ENCODE measurements at places on chromosomes 1 and 21.

GRCh38 chr1:68120136-68120791 lies 69.8 kb upstream of the DIRAS3 start:
- DNase-seq, result no peak

DNA sequence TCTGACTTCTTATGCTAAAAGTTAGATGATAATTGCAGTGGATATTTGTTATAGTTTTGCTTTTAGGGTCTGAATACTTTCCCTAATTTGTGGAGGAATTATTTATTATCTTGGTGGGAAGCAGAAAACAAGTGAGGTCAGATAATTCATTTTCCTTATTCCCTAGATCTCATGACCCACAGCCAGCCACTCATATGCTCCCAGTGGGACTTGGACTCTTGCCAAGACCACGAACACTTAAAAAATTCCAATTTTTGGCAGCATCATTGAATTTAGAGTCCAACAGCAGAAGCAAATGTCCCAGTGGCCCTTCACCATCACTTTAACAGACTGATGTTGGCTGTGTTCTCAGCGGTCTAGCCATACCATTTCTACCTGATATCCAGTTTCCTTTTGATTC lies 204.2 kb downstream of the HMCN1 start:
- no peak for DNase-seq

GRCh38 chr1:60833173-60833572 lies 249.2 kb upstream of the NFIA start:
- no peak for DNase-seq

DNA sequence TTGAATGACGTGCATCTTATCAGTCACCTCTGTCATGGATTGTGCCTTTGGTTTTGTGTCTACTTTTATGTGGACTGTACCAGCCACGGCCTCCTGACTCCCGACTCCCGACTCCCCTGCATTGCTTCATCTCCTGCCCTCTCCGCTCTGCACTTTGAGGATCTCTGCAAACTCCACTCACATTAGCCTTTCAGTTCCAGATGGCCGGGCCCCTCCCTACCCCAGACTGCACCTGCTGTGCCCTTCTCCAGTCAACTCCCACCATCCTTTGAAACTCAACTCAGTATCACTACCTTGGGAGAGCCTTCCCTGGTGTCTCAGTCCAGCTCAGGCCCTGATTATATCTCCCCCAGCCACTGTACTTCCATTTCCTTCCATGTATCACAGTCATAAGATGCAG lies 71.4 kb downstream of the MDM4 start:
- no peak for DNase-seq

DNA sequence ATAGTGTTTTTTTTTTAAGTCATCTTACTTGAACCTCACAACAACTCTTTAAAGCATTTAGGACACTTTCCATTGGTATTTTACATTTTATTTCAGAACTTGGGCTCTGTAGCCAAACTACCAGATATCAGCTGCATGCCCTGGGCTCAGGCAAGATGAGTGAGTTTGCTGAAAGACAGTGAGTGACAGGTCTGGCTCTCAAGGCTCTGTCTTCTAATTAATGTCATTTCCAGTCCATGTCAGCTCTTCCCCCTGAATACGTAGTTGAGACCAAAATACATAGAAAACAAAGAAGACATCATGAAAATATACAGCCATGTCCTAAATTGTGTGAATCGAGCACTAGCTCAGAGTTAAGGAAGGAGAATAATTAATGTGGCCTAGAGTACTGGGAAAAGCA lies 39.7 kb downstream of the PRRX1 start:
- DNase-seq, result no peak

DNA sequence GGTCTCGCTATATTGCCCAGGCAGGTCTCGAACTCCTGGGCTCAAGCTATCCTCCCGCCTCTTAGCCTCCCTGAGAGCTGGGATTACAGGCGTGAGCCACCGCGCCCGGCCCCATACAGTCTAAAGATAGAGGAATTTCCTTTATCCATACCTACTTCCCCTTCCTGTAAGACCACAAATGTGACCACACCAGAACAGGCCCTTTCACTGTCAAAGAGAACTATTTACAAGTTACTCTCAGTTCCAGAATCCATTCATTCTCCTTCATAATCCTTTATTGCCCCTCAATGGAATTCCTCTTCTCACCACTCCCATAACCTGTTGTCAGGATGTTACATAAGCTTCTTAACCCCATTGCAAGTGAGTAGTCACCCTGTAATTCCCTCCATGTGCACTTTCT lies 26.3 kb upstream of the SLC5A9 start:
- no peak for DNase-seq

DNA sequence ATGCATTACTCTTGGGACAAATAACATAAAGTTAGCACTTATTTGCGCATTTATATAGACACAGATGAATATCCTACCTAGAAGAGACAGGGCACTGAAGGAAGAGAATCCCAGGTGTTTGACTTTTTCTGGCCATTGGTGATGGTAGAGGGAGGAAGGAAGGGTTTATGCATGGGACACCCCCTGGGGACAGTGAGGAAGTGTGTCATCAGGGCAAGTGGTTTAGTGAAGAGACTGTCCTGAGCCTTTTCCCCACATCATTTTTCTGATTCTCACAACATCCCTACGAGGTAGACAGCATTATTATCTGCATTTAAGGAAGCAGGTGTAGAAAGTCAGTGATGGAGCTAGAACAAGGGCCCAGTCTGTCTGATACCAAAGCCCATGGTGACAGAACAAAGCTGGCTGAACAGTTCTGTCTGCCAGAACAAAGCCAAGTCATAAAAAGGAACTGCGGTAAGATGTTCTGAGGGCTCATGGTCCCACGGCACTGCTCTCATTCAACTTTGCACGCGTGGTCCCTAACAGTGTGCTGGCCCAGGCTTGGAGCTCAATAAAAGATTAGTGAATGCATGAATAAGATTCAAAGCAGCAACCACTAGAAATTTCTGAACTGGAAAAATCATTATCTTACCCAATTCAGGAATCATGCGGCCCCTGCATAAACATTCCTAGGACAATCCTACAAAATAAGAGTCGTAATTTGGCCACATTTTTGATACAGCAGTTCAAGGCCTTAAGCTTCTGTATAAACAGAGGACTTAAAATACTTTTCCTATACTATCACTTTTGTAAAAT lies 12.2 kb upstream of the CDC42BPA start:
- no peak for DNase-seq

DNA sequence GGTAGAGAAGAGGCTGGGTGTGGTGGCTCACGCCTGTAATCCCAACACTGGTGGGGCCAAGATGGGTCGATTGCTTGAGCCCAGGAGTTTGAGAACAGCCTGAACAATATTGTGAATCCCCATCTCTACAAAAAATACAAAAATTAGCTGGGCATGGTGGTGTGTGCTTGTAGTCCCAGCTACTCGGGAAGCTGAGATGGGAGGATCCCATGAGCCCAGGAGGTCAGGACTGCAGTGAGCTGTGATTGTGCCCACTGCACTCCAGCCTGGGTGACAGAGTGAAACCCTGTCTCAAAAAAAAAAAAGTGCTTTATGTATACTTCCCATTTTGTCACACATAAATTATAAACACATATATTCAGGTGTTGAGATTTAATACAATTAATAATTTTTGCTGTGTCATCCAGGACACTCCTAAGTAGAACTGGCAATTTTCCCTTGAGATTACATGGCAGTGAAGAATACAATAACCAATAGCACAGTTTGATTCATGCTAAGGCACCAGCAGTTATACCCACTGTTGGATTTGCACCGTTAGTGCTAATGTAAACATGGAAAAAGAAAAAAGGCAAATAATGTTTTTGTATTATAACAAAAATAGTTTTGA lies 15.5 kb downstream of the GABPB2 start:
- DNase-seq, result no peak

DNA sequence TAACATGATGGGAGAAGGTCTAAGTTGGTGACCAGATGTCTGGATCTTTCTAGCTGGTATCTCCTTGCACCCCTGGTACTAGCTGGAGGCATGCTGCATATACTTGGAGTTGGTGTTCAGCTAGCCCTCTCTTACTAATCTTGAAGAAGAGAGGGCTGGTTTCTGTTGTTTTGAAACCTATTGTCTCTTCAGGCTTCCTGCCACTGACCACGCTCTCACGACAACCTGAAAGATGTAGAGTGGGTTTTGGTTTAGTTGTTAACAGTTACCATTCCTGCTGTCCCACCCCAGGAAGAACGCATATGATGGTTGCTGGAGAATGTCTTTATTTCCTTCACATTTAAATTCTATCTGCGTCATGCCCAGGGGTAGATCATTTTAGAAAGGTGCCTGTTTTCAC lies 3.6 kb downstream of the MAN1C1 start:
- no peak for DNase-seq

GRCh38 chr1:233614173-233614742 lies 352 bp downstream of the KCNK1 start:
- DNase-seq, result no peak

DNA sequence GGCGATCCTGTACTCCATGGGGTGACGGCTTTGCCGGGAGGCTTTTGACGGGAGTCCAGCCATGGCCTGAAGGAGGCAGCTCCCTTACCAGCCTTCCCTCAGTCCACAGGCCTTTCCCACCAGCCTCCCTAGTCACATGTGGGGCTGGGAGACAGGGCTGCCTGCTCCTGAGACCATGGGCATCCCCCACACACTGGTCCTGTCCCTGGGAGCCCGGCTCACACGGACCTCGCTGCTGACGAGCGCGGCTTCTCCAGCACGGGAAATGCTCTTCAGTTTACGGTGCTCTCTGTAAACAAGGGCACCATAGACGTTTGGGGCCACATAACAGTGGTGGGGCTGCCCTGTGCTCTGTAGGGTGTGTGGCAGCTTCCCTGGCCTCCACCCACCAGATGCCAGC lies 104.5 kb upstream of the TMEM51 start:
- DNase-seq, result no peak

GRCh38 chr21:44021064-44021463 lies 9.0 kb downstream of the TRAPPC10 start:
- no peak for DNase-seq

- no peak for DNase-seq
Observed at GRCh38 chr1:5780324-5780716, 211.9 kb downstream of the NPHP4 start.

DNA sequence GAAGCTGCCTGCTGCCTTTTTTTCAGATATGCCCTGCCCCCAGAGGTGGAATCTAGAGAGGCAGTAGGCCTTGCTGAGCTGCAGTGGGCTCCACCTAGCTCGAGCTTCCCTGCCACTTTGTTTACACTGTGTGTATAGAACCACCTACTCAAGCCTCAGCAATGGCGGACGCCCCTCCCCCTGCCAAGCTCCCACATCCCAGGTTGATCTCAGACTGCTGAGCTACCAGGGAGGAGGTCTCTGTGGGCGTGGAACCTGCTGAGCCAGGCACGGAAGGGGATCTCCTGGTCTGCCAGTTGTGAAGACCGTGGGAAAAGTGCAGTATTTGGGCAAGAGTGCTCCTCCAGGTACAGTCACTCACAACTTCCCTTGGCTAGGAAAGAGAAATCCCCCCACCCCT lies 65.1 kb downstream of the MSH4 start:
- DNase-seq, result no peak

- no peak for DNase-seq
Observed at GRCh38 chr21:17819877-17820229, 697 bp upstream of the C21orf91 start.

GRCh38 chr1:33147997-33148314 lies 33.9 kb downstream of the TRIM62 start:
- DNase-seq, result no peak

GRCh38 chr1:216331211-216331610 lies 92.0 kb downstream of the USH2A start:
- DNase-seq, result no peak

GRCh38 chr1:17162941-17163340 lies 42.0 kb upstream of the PADI1 start:
- DNase-seq, result no peak

DNA sequence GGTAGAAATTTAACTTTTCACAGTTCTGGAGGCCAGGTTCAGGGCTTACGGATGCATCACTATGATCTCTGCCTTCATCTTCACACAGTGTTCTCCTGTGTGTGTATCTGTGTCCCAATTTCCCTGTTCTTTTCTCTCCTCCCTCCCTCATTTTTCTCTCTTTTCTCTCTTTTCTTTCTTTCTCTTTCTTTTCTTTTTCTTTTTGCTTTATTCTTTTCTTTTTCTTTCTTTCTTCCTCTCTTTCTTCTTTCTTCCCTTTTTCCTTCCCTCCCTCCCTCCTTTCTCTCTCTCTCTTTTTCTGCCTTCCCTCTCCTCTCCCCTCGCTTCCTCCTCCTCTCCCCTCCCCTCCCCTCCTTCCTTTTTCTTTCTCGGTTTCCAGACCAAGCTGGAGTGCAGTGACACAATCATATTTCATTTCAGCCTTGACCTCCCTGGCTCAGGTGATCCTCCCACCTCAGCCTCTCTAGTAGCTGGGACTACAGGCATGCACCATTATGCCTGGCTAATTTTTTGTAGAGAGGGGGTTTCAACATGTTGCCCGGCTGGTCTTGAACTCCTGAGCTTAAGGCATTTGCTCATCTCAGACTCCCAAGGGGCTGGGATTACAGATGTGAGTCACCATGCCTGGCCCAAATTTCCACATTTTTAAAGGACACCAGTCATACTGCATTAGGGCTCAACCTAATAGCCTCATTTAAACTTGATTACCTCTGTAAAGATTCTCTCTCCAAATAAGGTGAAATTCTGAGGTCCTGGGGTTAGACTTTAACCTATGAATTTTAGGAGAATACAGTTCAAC lies 115.9 kb downstream of the HUNK start:
- DNase-seq, result no peak

DNA sequence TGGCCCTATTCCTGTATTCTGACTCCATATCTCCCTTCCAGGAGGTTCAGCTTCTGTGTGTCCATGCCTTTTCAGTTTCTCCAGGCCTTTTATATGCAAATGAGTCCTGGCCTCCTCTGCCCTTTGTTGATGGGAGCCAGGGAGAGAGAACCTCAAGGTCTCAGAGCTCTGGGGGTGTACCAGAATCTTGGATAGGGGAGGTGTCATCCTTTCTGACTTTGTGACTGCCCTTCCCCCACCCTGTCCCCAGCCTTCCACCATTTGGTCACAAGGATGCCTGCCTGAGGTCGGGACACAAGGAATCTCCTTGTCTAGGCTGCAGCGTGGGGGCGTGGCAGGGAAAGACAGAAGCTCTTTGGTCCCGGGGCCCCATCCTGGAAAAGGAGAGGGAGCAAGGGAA lies 18.6 kb downstream of the LURAP1 start:
- DNase-seq, result no peak

GRCh38 chr1:156844638-156845037 lies 14.3 kb downstream of the INSRR start:
- DNase-seq, result no peak

DNA sequence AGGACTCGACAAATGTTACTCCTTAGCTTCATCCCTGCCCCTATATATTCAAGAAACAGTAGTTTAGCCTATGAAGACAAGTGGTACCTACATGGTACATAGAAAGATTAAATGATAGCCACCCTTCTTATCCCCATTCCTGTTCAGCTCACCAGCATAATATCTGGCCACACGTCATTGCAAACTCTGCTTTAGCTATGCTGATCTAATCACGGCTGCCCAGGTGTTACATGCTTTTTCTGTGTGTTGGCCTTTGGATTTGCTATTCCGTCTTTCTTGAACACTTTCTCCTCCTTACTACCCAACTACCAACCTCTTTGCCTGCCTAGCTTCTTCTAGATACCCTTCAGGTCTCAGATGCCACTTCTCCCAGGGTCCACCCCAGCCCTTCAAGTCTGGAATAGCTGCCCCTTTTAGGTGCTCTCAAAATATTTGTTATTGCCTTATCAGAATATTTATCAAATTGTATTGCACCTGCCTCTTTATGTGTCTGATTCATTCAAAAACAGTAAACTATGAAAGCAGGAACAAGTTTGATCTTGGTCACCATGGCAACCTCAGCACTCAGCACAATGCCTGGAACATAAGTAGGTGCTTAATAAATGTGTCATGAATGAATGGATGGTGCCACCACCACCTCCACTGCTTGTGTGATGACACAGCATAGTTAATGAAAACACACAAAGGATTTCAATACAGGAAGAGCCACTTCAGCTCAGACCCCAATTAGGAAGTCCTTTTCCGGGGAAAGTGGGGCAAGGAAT lies 11.4 kb upstream of the DNASE2B start:
- DNase-seq, result no peak

Data from activated CD8-positive, alpha-beta memory T cell treated with anti-CD3 and anti-CD28 coated beads for 1 hour (primary cell).